Left ventricle myocardium superior (tissue), 1 donor: ENCODE measurements at places on chromosomes 13 and 19.

GRCh38 chr13:30830638-30830965, 75.5 kb upstream of the MEDAG start:
- DNase-seq = no peak

DNA sequence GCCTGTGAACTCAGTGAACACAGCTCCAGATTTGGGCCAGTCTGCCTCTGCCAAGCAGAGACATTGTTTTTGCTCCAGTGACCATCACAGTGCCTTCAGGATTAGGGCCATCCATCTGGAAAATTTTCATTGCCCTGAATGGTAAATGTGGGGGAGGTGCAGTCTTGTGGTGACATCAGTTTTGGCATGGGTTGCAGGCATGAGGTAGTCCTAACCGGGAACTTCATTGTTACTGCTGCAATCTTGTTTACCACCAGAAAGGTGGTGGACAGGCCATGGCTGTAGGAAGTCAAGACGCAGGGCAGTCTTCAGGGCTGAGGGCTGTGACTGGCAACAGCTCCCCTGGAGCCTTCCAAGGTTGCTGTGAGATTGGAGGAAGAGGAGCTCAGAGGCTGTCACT, 55.2 kb downstream of the SPATA13 start:
- DNase-seq = peak; percentile 39

DNA sequence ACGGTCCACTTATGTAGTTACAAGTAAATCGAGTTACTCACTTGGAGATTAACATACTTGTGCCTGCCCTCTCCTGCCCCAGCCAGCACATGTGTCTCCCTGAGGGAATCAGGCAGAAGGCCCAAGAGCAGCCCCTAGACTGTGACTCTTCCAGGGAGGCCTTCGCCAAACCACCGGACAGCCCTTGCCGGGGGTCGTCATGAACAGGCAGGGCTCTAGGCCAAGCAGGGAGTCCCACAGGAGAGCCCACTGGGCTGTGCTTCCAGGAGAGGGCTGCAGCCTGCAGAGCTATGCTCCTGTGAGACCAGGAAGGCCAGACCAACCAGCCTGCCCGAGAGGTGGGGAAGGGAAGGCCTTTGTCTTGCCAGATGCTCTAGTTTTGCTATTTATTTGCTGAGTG, 283.3 kb downstream of the FOXO1 start:
- no peak for DNase-seq

- no peak for DNase-seq
Observed at GRCh38 chr19:10412257-10412977, 7.9 kb upstream of the PDE4A start.

- no peak for DNase-seq
Observed at GRCh38 chr13:47119575-47120235, 222.9 kb upstream of the HTR2A start.

DNA sequence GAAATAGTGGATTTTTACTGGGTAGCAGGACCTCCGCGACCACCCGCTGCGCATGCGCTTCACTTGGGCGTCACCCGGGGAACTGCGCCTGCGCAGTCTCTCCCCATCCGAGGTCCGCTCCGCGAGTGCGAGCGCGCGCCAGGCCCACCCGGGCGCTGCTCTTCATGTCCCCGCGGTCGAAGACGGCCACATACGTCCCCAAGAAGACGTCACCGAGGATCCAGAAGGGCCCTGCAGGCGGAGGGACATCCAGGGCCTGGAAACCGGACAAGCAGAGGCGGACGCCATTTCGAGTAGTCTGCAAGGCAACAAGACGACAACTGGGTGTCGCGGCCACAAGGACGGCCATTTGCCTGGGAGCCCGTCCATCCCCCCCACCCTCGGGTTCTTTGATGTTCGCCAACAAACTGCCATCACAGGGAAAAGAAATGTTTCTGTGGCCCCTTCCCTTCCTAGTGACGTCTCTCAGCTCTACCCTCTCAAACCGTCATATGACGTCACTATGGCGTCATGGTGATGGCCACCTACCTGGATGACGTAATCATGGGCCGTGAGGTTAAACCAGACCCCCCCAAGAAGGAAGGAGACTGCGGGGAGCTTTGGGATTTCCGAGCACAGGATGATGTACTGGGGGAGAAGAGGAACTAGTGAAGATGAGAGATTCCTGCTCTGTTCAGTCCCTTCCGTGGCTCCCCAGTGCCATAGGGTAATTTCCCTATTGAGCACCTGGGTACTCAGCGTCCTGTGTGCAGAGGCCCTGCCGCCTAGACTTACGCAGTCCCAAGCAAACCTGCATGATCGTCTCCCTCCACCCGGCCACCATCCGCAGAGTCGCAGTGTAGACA, 6.7 kb downstream of the NAPSA start:
- DNase-seq = peak; percentile 86

DNA sequence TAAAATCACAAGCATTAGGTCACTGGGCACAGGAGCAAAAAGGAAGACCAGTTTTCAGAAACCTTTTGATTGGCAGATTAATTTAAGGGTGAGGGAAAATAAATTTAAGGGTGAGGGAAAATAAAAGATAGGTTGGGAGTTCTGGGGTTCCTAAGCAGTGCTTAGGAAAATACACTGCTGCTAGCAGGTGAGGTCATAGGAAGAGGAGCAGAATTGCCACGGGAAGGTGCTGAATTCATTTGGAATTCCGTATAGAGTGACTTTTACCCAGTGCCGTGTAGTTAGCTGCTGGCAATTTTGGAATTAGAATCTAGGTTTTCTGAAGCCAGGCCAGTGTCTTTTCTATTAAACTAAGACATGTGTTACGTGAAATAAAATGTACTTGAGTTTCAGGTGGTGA, 59.8 kb downstream of the DGKH start:
- DNase-seq = no peak

DNA sequence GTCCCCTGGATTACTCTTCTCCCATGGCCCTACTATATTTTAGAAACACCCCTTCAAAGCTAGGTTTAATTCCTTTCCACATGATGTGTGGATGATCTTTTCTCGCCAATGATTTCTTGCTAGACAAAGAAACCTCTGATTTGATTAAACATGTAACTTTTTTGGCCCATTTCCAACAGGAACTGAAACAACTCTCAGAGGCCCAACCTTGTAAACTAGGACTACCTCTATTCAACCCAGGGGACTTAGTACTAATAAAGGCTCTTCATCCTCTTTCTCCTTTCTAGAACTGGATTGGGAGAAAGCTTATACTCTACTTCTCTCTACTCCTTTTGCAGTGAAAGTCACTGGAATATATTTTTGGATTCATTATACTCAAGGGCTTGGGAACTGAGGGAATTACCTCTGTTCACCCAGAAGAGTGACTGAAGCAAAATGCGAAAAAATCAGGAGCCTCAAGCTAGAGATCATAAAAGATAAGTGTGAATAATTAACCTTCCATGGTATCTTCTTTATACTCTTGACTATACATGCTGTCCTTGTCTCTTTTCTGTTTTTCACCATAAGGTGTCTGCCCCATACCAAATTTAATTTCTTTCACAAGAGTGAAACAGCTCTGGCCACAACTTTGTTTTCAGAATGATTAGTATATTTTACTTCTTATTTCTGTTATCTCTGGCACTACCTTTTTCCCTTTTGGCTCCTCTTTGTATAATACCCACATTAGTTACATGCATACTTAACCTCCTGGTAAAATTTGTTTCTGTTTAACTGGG, 977.6 kb downstream of the SLITRK5 start:
- no peak for DNase-seq
